Stimulated activated CD4-positive, alpha-beta T cell treated with anti-CD3 and anti-CD28 coated beads, Interleukin-12 subunit alpha, Interleukin-12 subunit beta, amount 100 ng/mL, for 24 hours (primary cell): ENCODE measurements at places on chromosomes 7 and 10.

GRCh38 chr7:135213831-135214230 lies 2.5 kb upstream of the WDR91 start:
- no peak for DNase-seq

DNA sequence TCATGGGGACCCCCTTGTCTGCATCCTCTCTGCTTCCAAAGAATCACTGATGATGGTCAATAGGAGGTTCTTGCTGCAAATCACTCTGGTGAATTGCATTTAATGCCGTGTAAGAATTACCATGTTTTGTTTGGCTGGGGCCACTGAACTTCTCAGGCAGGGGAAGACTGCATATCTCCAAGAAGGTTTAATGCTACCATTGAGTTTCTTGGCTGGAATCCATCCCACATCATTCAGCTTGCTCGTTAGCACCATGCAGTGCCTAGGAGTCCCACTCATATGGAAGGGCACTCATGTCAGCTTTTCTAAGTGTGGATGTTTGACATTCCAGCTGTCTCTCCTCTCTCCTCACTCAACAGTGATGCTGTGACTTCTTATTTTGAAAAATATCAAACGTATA lies 50.2 kb upstream of the BAMBI start:
- DNase-seq, result no peak

- no peak for DNase-seq
Measured at GRCh38 chr7:151930695-151931094, 25.6 kb upstream of the GALNTL5 start.

GRCh38 chr10:90414926-90415325 lies 442.9 kb downstream of the HTR7 start:
- DNase-seq, result no peak

DNA sequence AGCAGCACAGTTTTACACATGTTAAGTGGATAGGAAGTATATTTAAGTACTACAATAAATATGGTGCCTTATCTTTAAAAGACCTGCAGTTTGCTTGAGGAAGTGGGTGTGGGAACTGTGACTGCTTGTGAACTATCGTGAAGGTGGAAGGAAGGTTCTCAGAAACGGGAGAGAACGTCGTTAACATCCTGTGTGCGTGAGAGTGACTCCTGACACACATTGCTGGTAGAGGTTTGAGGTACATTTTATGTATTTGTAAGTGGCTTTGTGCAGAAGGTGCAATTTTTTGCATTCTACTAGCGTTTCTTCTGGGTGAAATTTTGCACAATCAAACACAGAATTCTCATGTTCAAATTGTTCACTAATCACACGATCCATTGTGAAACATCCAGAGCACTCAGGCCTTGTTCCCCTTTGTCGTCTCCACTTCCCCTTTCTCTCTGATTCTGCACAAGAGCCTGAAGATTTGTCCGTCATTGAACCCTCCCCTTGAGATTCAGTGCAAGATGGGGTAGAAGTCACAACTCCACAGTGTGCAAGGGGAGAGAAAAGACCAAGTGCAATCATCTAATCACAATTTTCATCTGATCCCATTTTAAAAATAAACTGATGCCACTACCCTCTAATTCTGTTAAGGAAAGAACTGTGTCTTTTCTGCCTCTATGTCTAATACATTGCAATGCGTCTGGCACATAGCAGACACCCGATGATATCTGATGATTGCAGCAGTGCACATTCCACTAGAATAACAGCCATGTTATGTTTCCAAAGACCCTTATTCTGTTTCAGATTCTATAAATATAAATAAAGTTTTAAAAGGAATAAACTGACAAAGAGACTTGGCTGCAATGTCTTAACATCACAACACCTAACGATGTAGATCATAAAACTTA lies 279.9 kb downstream of the NEBL start:
- DNase-seq, result no peak

DNA sequence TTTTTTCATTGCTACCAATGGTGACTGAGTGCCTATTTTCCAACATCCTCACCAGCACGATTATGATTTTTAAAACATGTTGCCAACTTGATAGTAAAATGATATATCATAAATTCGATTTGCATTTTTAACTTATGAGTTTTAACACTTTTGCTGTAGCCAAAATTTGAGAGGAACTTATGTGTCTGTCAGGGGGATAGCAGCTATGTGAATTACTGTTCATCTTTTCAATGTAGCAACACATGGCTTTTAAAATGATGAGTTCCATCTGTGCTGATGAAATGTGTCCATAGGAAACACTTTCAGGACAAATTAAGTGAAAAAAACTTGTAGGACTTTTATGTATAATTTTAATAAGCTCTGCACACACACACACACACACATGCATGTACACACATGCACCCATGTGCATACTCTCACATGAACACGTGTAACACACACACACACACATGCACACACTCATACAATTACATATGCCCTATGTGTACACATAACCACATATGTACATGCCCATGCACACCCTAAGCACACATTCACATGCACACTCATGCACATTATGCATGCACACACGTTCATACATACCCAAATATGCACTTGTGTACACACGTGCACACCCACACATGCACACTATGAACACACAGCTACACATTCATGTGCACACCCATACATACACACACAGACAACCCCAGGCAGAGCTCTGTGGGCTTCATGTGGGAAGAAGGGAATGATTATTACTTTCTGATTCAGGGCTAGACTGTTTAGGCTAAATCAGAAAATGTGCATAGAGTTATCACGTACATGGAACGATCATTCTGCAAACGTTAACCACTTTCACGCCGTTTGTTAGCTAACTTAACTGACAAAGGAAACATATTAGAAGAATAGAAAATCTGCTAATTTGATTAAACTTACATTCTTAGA lies 68.9 kb downstream of the C10orf143 start:
- DNase-seq, result no peak

GRCh38 chr10:35422228-35422627 lies 85.9 kb downstream of the CCNY start:
- no peak for DNase-seq

- DNase-seq, result peak; percentile 62
Measured at GRCh38 chr10:3067118-3067858, at the start of gene PFKP. TSS of gene PFKP (plus strand) at chr10:3067548. CDS start at chr10:3067596, 48 bp downstream.

DNA sequence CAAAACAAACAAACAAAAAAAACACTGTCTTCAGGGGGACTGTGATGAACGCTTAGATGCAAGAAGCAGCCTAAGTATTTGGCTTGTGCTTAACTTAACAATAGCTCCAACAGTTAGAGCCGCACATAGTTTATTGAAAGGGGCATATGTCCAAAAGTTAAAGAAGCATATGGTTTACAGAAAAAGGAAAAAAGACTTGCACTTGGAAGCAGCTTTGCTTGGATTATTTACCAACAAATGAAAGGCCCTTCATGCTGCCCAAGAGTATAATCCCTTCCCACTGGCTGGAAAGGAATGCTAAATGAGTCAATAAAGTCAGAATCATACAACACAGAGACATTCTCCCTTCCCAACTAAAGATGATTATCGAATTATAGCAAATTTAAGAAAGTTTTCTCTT lies 77.9 kb downstream of the GLI3 start:
- no peak for DNase-seq

- DNase-seq, result no peak
Measured at GRCh38 chr10:98035599-98035998, 5.2 kb upstream of the CRTAC1 start.

DNA sequence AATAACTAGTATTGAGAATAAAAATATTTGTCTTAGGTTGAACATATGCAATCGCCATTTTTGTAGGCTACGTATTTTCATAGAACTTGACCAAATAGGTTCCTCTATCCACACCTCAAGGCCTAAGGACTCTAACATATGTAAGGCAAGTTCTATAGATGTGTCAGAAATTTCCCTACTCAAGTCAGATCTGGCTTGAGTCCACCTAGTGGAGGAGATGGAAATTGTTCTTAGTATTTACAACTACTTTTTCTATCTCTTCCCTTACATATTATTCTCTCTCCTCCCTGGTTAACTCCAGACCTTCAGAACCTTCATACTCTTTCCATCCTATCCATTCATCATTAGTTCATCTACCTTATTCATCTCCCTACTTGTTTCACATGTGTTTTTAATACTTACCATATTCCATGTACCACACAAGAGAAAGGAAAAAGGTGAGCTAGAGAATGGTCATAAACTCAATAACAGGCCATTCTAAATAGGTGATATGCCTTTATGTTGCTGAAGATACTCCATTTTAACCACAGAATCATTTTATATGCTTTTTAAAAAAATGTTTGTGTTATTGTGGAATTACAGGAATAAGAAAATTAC lies 174.5 kb upstream of the HDAC9 start:
- no peak for DNase-seq

DNA sequence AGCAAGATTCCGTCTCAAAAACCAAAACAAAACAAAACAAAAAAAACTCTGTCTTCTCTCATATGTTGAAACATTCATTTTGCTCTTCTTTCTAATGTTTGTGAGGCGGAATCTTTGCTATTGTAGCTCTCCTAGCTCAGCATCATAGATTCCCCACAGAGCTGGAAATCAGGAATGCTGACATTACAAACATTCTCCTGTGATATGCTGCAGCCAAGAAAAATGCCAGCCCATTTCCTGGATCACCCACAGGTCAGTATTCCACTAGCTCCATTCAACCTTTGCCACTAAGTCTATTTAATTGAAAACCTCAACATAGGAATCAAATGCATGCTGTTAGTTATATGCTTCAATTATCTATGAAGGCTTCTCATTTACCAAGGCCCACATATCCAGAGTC lies 186.3 kb downstream of the IPMK start:
- no peak for DNase-seq

GRCh38 chr10:26468700-26469099 lies 30.6 kb downstream of the APBB1IP start:
- no peak for DNase-seq

GRCh38 chr7:114997487-114998404 lies 75.9 kb downstream of the MDFIC start:
- DNase-seq, result no peak

GRCh38 chr10:73247509-73248258 lies 629 bp upstream of the DNAJC9 start:
- DNase-seq, result no peak

GRCh38 chr7:27163288-27164044 lies 1.9 kb downstream of the HOXA9 start:
- DNase-seq, result no peak

- DNase-seq, result no peak
Measured at GRCh38 chr10:31704195-31704594, 224.4 kb downstream of the ARHGAP12 start.

DNA sequence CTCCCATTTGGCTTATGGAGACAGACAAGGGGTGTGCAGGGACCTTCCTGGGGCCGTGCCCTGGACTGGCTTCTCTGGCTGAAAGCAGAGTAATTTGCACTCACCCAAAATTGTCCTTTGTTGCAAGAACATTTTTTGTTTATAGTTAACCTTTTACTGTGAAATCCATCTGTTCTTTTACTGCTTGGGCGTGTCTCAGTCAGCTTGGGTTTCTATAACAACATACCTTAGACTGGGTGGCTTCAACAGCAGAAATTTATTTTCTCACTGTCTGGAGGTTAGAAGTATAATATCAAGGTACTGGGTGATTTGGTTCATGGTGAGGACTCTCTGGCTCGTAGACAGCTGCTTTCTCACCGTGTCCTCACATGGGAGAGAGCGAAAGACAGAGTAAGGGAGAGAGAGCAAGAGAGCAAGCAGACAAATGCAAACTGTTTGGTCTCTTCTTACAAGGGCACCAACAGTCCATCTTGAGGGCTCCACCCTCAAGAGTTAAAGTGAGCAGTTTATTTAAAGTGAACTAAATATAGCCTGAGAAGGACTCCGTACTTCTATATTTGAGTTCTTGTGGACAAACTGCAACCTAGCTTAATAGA lies 131.0 kb upstream of the NPY start:
- DNase-seq, result no peak

- DNase-seq, result no peak
Measured at GRCh38 chr10:127984945-127985344, 78.0 kb downstream of the PTPRE start.

DNA sequence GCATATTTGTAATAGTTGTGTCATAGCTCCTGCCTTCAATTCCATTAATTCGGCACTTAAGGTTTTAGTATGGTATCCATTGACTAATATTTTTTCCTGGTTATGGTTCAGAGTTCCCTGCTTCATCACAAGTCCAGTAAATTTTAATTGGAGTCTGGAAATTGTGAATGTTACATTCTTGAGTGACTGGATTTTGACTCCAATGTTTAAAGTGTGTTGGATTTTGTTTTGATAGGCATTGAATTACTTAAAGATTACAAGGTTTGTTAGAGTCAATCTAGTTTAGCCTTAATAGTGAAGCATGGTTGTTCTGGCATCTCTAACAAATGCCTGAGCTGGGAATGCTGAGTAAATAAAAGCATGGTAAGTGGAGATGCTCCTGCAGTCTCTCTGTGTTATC lies 326.6 kb upstream of the IGFBP3 start:
- DNase-seq, result no peak

DNA sequence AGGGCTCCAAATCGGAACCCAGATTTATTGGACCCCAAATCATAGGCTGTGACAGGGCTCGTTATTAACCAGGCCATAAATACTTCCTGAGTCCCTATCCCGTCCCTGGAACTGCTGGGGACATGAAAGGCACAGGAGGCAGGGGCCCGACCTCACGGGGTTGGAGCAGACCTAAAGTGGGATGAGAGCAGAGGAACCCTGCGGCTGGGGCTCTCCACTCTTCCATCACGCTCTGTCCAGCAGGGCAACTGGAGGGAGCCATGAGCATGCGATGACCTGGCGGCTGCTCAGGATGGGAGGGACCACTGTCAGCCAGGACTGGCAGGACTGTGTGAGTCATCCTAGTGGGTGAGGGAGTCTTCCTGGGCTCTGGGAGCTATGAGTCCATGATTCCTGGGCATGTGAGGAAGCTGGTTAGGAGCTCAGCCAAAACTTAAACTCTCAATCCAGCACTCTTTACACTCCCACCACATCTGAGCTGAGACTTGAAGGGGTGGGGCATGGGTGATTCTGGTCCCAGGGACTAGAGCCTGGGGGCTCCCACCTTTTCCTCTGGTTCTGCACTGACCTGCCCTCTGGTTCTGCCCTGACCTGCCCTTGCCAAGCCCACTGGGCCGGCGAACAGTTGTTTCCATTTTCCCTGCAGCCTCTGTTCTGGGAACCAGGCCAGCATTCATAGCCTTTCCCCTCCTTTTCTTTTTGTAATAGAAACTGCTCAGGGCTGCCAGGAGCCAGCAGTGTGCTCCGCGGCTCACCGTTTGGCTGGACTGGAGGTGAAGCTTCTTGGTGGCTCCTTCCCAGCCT lies 47.1 kb downstream of the SYPL1 start:
- DNase-seq, result no peak

GRCh38 chr7:149621776-149622175 lies 124.2 kb upstream of the ZNF746 start:
- no peak for DNase-seq

DNA sequence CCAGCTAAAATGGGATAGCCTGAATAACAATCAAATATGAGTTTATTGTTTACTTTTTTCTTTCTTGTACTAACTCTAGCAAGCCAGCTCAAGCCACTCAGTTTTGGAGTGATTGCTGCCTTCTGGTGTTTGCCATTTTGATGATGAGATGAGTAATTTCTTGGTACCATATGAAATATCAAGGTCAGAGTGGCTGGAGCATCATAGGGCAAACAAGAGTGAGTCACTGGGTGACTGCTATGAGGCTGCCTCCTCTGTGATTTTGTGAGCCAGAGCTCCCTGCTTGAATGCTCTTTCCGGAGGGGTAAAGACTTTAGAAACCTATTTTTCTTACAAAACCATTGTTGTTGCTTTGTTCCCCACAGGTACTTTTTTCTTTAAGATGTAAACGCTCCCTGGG lies 295.6 kb downstream of the PRKG1 start:
- DNase-seq, result no peak

GRCh38 chr10:29920408-29921070 lies 138.8 kb downstream of the JCAD start:
- DNase-seq, result no peak
